ENCODE measurements at places on chromosomes 5 and 9. TPM values are rescaled to one million over a fixed set of nuclear protein-coding genes. Genes with fewer than 3 reads are reported as not detected.

DNA sequence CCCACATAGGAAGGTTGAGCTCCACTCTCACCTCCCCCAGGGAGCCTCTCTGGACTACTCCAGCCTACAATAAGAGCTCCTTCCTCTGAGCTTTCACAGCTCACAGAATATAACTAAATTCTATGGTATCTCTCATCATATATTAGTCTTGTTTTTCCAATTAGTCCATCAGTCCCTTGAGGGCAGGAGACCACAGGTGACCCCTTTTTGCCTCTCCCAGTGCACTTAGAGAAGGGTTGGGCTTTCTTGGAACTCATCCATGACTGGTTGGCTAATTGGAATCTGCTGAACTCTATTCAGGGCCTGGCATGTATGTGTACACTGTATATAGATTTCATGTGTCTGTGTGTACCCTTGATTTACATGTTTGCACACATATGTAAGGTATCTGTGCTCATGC, 50.4 kb upstream of the ARAP3 start:
- H3K4me1 ChIP-seq: no peaks in the 10 kb centered on the region
- H3K4me3 ChIP-seq: no peak overlapping the region
- no peak overlapping the region for H3K27ac ChIP-seq
- DNase-seq: no peak
- no peaks in the 10 kb centered on the region for H3K36me3 ChIP-seq
- peaks cover 31% of the 10 kb centered on the region for H3K27me3 ChIP-seq

The GRM6 gene
- not detected for total RNA-seq

DNA sequence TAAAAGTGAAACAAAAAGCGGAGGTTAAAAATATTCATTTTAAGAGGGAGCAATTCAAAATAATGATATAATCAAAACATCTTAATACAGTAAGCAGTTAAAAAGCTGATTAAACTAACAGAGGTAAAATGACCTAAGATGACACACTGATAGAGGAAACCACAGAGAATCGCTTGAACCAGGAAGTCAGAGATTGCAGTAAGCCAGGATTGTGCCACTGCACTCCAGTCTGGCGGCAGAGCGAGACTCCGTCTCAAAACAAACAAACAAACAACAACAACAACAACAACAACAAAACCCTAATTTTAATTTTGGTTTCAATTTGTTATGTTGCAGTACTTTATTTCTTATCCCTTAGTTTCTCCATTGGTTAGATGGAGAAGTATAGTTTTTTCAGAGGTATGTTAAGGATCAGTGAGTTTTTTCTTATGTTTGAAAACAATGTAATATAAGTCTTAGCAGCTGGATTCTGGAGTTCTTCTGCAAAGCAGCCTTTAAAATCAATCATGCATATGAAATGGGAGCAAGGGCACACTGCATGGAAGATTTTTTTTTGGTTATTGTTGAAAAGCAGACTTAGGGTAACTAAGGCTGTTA, 58.5 kb downstream of the MLANA start:
- H3K4me1 ChIP-seq: peaks cover 11% of the 10 kb centered on the region
- H3K27ac ChIP-seq: no peak overlapping the region
- no peak for DNase-seq
- peak overlapping the region; percentile 7 for H3K4me3 ChIP-seq

GRCh38 chr5:115471345-115472063, 73.1 kb downstream of the FEM1C start:
- DNase-seq: no peak
- H3K27ac ChIP-seq: no peak overlapping the region
- no peaks in the 10 kb centered on the region for H3K27me3 ChIP-seq
- no peak overlapping the region for H3K4me3 ChIP-seq

DNA sequence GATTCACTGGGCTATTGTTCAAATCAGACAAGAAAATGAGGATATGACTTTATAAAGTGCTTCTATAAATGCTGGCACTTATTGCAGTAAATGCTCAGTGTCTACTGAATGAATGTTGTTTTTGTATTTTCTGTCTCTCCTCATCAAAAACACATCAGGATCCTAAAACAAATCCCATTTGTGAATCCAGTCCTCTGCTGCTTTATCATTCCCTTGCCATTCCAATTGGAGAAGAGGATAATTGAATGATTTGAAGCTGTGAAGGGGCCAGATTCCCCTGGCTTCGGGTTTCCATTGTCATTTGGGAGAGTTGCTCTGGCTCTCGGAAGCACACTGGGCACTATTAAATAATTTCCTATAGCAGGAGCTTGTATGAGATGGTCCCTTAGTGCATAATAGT, 666.8 kb downstream of the ACTL7B start:
- H3K27ac ChIP-seq: no peak overlapping the region
- no peak for DNase-seq
- no peaks in the 10 kb centered on the region for H3K4me1 ChIP-seq
- no peak overlapping the region for H3K4me3 ChIP-seq

The KCNV2 gene
- not detected for total RNA-seq

GRCh38 chr9:113425072-113425471, 14.5 kb downstream of the C9orf43 start:
- H3K4me3 ChIP-seq: no peak overlapping the region
- no peaks in the 10 kb centered on the region for H3K36me3 ChIP-seq
- H3K4me1 ChIP-seq: no peaks in the 10 kb centered on the region
- no peak overlapping the region for H3K27ac ChIP-seq

All from activated B cell treated with CpG ODN at 0.5 μM for 24 hours (primary cell).